ENCODE measurements at places on chromosomes 5 and 9. TPM values are rescaled to one million over a fixed set of nuclear protein-coding genes. Genes with fewer than 3 reads are reported as not detected.

Gene ZNF879
- not detected for total RNA-seq

DNA sequence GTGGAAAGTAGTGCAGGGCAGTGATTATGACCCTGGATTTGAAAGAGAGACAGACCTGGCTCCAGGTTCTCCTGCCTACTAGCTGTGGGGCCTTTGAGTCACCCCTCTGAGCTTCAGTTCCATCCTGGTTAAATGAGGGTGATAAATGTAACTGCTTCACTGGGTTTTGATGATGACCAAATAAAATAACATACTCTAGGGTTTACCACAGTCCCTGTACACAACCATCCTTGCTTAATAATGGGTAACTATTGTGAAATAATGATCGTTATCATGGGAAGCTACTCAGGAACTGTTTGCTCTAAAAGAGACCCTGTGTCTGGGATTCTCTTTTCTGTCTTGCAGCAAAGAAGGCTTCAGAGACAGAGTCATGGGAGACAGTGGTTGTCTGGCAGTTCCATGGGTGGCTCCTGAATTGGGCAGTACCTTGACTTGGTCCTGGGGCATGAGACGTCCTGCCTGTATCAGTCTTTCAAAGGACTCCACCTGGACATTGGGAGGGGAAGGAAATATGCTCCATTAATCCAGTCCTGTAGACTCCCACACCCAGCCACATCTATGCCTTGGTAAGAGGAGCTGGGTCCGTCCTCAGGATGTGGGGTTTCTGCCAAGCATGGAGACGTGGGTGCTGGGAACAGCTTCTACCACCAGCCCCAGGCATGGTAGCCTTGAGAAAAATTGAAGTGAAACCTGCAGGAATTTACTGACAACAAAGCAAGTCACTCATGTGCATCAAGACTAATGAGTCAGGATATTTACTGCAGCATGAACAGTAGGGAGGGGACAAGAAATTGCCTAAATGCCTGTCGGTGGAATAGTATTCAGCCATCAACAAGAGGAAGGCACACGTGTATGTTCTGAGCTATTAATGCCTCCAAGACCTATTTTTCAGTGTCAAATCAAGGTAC is 23.4 kb downstream of the AKNA start:
- no peaks in the 10 kb centered on the region for H3K27me3 ChIP-seq
- peak; percentile 78 for DNase-seq
- no peaks in the 10 kb centered on the region for H3K36me3 ChIP-seq
- H3K27ac ChIP-seq: peak overlapping the region; percentile 98
- H3K4me1 ChIP-seq: peaks cover 41% of the 10 kb centered on the region

DNA sequence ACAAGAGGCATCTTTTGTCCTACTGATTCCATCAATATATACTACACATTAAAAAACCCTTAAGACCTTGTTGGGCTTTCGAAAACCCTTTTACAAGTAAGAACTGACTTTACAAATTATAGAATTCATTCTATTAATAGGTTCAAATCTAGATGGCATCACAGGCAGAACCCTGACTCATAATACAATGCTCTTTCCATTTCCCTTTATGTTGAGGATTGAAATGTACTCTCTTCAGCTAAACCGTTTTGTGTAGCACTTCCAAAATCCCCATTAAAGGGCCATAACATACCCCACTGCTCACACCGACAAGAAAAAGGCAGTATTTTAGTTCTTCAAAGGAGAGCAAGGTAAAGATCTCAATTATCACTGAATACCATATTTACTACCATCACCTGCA is 11.2 kb downstream of the CSNK1A1 start:
- H3K4me1 ChIP-seq: no peaks in the 10 kb centered on the region
- no peak overlapping the region for H3K27ac ChIP-seq
- no peak overlapping the region for H3K4me3 ChIP-seq
- no peaks in the 10 kb centered on the region for H3K27me3 ChIP-seq
- no peak for DNase-seq

GRCh38 chr9:137634016-137634415 is 15.2 kb downstream of the EHMT1 start:
- no peak overlapping the region for H3K4me3 ChIP-seq
- peaks cover 5% of the 10 kb centered on the region for H3K4me1 ChIP-seq
- H3K27ac ChIP-seq: no peak overlapping the region
- no peak for DNase-seq

- peaks cover 7% of the 10 kb centered on the region for H3K36me3 ChIP-seq
- no peak for DNase-seq
- H3K4me3 ChIP-seq: peak overlapping the region; percentile 89
- no peaks in the 10 kb centered on the region for H3K27me3 ChIP-seq
- no peaks in the 10 kb centered on the region for H3K4me1 ChIP-seq
Measured at GRCh38 chr9:38393128-38393796, 760 bp downstream of the ALDH1B1 start.

All from PC-3 (cell line).